Esophagus squamous epithelium (tissue), 5 donors: ENCODE measurements at places on chromosomes 7 and 10.
A peak's percentile ranks its signal among the peaks of the same experiment; 100 is the strongest.

GRCh38 chr7:84248843-84249242 lies 54.3 kb upstream of the SEMA3A start:
- H3K36me3 ChIP-seq, result no peaks in the 10 kb centered on the region
- no peaks in the 10 kb centered on the region for H3K4me1 ChIP-seq
- H3K27ac ChIP-seq, result no peak overlapping the region
- DNase-seq, result no peak
- no peaks in the 10 kb centered on the region for H3K27me3 ChIP-seq
- H3K4me3 ChIP-seq, result no peak overlapping the region

DNA sequence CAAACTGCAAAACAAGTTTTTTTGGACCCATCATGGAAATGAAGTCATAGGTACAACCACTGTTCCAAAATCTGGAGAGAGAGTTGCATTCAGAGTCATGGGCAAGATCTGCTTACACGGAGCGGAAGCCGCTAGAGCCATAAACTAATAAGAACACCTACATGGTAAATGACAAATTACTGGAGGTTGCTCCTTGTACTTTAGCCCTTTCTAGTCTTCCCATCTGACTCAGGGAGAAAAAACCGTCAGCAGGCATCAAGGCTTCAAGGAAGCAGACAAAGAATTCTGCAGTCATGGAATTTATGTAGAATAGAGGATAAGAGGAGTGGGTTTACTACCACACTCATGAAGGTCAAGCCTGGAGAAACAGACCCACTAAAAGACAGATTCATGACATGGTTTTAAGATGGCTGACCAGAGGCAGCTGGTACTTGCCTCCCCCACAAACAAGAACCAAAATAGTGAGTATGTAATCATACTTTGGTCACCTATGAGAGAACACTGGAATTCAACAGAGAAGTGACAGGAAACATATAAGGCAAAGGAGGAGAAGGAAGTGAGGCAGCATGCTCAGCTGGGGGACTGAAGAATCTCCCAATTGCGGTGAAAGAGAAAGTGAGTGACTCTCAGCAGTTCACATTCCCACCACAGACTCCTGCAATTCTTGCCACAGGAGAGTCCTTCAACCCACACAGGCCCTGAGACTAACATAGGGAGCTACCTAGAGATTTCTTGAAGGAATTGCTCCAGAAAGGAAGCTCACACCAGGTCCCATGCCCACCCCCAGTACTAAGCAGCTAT lies 42.4 kb upstream of the ASAH2 start:
- H3K27me3 ChIP-seq, result no peaks in the 10 kb centered on the region
- H3K36me3 ChIP-seq, result no peaks in the 10 kb centered on the region
- H3K4me1 ChIP-seq, result no peaks in the 10 kb centered on the region
- no peak overlapping the region for H3K27ac ChIP-seq

- peak overlapping the region; percentile 45 for H3K4me3 ChIP-seq
- H3K36me3 ChIP-seq, result no peaks in the 10 kb centered on the region
- no peaks in the 10 kb centered on the region for H3K27me3 ChIP-seq
- no peaks in the 10 kb centered on the region for H3K4me1 ChIP-seq
These were observed 26.4 kb upstream of the SRGN start for GRCh38 chr10:69061305-69062161.

DNA sequence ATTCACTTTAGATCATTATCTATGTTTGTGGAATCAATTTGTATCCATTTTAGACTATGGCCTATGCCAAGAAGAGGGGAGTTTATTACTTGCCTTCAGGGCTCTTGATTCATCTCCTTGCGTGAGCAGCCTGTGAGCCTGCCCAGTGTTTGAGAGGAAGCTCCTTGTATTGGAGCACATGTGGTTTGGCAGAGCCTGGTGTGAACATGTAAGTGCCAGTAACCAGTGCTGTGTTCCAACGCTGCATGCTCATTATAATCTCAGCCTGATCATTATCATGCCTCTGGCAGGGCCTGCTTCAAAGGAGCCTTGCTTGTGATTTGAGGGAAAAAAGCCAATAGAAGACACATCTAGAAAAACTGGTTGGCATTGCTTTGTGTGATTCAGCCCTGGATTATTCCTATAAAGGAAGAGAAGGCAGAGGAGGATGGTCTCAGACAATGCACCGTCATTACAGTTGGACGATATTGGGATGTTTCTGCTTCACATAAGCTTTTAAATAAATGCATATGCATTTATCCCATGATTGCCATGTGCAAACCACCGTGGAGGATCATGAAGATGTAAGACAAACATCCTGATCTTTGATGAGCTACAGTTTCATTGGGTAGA lies 203.4 kb upstream of the AHR start:
- no peak overlapping the region for H3K4me3 ChIP-seq
- H3K27me3 ChIP-seq, result no peaks in the 10 kb centered on the region

- no peaks in the 10 kb centered on the region for H3K27me3 ChIP-seq
- H3K27ac ChIP-seq, result peak overlapping the region; percentile 8
- H3K4me3 ChIP-seq, result peak overlapping the region; percentile 17
- H3K36me3 ChIP-seq, result no peaks in the 10 kb centered on the region
These were observed 84.0 kb downstream of the ARL4A start for GRCh38 chr7:12771378-12771877.

DNA sequence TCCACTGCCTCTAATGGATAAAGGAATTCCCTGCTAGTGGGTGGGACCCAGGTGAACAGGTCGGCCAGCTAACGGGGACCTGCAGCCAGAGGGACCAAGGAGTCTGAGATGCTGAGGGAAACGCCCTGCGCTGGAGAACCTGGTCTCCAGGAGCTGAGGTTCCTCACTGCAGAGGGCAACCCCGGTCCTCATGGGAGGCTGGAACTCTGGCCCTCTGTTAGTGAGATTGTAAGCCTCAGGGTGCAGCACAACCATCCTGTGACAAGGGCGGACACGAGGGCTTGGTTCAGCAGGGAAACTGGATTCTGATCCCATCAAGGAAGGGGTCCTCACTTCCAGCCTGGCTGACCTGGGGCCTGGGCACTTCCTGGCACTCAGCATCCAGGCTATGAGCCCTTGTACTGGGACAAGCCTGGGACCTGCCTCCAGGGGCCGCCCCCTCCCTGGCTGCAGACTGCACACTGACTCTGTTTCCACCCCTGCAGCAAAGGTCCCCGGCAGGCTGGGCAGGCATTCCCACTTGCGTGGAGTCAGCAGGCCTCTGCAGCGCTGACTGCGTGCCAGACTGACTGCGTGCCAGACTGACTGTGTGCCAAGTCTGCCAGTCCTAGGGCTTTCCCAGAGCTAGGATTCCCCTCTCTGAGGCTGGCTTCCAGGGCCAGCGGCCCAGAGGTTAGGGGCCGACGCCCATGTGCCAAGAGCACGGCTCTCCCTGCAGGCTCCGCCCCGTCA lies 143.2 kb downstream of the MAPK8 start:
- H3K36me3 ChIP-seq, result no peaks in the 10 kb centered on the region
- H3K4me3 ChIP-seq, result no peak overlapping the region
- no peak for DNase-seq
- no peaks in the 10 kb centered on the region for H3K4me1 ChIP-seq
- no peaks in the 10 kb centered on the region for H3K27me3 ChIP-seq
